Stimulated activated CD4-positive, alpha-beta T cell treated with anti-CD3 and anti-CD28 coated beads, Interleukin-1b, Interleukin-23, amount 100 ng/mL, for 24 hours (primary cell): ENCODE measurements at places on chromosomes 2 and 18.
A peak's percentile ranks its signal among the peaks of the same experiment; 100 is the strongest.

- no peak for DNase-seq
Observed at GRCh38 chr2:71605781-71606241, 152.4 kb downstream of the DYSF start.

DNA sequence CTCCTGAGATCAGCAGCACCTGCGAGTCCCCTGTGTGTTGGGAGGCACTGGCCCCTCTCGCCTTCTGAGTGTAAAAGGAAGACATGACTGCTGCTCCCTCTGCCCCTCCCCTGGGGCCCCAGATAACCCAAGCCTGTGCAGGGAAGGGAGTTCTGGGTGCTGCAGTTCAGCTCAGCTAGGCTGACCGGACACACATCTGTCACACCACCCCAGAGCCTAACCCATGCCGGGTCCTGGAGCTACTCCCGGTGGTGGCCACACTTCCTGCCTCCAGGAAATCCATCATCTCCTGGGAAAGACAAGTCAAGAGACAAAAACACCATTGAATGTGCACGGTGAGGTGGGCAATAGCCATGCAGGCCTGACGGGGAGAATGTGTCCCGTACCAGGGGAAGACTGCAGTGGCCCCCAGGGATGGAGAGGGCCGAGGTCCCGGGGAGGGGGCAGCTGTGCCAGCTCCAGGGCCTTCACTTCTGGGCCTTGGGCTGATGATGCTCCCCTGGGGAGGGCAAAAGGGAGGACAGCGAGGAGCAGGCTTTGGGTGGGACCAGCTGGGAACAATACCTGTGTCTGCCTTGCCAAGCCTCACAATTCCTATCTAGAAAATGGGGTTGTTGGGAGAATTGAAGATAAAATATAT is 210.6 kb downstream of the TFCP2L1 start:
- no peak for DNase-seq

GRCh38 chr2:17877811-17878280 is 621 bp upstream of the KCNS3 start:
- DNase-seq: no peak

GRCh38 chr2:94956797-94957391 is 68.6 kb upstream of the MAL start:
- peak; percentile 15 for DNase-seq

- no peak for DNase-seq
Observed at GRCh38 chr2:60958361-60958760, 59.2 kb upstream of the PEX13 start.

GRCh38 chr2:32330136-32330535 is 26.7 kb upstream of the BIRC6 start:
- DNase-seq: no peak

- DNase-seq: no peak
Observed at GRCh38 chr2:241445426-241445825, 63.0 kb downstream of the STK25 start.

DNA sequence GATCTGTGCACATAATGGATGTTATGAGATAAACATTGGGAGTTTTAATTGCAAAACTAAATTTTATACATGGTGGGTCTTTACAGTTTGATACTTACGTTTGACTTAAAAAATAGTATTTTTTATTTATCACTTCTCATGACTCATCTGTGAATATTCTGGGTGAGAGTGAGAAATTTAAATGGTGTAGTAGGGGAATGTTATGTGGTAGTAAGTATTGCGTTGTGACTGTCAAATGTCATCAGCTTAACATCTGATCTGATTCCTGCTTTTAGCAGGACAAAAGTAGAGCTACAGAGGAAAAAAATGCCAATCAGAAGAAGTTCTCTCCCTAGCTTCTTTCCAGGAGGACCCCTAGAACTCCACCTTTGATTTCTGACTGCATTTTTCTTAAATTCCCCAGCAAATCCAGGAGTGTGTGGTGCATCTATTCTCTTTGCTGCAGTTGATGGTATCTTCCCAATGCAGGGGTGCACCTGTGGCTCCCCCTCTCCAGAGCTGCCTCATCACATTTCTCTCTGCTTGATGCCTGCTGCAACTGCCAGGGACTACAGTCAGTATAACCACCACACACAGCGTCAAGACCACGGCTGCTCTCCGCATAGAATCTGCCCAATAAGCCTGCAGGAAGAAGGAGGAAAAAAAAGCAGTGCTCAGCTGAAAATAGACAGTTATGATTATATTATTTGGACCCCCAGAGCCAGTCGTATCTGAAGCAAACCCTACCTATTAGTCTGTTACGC is 151.3 kb upstream of the THUMPD2 start:
- no peak for DNase-seq

DNA sequence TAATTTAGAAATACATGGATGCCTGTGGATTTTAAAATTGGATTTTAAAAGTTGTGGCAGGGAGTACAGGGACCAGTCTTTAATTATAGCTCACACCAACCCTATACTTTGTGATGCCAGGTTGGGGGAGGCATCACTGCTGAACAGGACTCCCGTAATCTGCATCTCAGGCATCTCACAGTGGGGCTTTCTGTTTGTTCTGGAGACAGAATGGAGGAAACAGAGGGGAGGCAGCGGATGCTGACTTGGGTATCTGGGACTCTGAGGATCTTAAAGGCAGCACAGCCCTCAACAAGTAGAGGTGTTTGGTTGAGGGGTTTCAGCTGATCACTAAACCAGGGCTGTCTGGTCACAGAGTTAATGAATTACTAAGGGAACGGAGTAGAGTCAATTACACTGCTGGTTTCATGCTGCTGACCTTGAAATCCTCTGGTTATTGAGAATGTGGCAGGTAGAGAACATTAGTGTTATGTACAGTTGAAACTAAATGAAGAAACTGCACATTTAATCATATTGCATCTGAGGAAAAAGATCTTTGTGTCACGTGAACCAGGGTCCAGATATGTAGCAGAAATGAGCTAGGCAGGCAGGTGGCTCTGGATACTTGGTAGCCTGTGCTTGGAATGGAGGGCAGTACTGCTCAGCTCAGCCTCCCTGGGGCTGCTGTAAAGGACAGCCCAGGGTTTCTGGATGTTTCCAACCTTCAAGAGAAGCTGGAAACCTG is 40.3 kb downstream of the FHOD3 start:
- no peak for DNase-seq

DNA sequence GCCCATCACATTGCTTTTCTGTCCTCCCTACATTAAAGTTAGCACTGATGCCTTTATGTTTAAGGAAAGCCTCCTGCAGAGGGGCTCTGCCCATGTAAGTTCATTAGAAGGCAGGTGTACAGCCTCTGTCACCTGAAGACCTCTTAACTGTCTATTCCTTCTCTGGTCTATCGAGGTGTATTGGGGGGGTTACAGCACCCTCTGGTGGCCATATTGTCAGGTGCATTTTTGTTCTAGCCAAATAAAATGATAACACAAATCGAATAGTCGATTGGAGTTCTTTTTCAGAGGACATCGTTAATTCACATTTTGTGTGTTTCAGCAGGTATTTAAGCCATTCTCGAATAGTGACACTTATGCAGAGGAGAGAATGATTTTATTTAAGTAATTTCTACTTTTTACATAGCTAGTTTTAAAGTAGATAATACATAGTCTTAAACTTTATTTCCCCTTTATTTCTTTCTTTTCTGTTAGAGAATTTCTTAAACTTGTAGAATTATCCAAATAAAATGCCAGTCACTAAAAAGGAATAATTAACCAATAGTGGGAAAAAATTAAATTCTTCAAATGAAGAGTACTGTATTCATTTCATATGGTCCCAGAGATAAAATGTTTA is 136.8 kb downstream of the NEDD4L start:
- DNase-seq: peak; percentile 42

- no peak for DNase-seq
Observed at GRCh38 chr2:133432778-133433177, 135.5 kb downstream of the NCKAP5 start.

DNA sequence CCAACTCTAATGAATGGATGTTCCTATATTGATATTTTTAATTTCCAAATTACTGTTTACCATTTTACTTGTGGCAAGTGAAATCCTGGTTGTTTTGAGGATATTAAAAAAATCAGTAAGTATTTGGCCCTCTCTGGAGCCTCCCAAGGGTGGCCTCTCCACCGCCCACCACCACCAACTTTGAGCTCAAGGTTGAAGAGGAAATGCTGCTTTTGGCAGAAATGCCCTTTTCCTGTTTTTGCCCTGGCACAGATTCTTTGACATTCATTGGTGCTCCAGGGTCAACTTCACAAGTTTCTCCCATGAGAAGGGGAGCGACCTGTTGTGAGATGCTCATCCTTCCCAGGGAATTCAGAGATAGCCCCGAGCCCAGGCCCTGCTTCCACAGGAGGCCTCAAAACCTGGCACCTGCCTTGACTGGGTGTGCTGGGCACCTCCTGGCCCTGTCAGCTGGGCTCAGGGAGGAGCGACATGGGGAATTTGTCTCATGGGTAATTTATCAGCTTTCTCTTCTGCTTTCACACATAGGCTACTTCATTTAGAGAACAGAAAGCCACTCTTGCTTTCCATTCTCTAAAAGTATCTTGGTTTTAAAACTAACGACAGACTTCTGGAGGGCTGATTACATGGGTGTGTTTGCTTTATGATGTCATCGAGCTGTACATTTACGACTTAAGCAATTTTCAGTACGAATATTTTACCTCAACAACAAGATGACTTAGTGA is 6.9 kb downstream of the CD8A start:
- no peak for DNase-seq

GRCh38 chr2:216700088-216700567 is 4.8 kb upstream of the IGFBP5 start:
- DNase-seq: no peak

DNA sequence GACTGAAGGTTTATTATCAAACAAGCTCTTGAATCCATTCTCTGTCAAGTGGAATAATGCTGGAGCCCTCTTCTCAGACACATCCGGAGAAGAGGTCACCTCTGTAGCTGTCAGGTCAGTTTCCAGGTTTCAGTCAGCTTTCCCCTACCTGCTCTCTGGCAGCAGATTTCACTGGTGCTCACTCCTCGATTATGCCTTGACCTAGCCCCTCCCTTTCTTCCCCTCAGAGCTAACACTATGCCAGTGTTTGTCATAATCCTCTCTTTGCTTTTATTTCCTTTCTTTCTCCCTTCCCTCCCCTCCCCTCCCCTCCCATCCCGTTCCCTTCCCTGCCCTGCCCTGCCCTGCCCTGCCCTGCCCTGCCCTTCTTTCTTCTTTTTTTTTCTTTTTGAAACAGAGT is 22.5 kb upstream of the PLEKHM3 start:
- no peak for DNase-seq

GRCh38 chr2:27828305-27828704 is 56.8 kb downstream of the MRPL33 start:
- DNase-seq: no peak

DNA sequence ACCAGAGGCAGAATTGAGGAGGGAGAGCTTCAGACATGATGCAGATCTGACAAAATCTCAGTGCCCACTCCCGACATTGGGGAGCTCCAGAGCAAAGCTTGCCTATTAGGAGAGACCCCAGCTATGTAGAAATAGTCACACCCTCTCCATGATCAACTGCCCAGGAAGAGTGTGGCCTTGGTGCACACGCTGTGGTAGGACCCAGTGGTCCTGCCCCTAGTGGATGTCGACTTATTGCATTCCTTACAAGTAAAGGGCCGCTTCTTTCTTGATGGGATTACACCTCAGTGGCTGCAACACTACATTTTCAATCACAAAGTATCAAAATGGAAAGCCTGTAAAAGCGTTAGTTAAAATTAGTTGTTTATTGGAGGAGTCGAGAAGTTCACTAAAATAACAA is 64.2 kb downstream of the VRK2 start:
- DNase-seq: no peak

- no peak for DNase-seq
Observed at GRCh38 chr2:205539603-205540002, 142.7 kb upstream of the NRP2 start.

- DNase-seq: no peak
Observed at GRCh38 chr2:108491848-108492247, 42.4 kb upstream of the LIMS1 start.

- no peak for DNase-seq
Observed at GRCh38 chr18:11676386-11676785, 12.7 kb upstream of the GNAL start.

GRCh38 chr2:96470636-96471035 is 34.5 kb downstream of the NEURL3 start:
- peak; percentile 48 for DNase-seq
